Transverse colon (tissue), 4 donors: ENCODE measurements at places on chromosomes 5 and 9.
A peak's percentile ranks its signal among the peaks of the same experiment; 100 is the strongest.

GRCh38 chr5:171581781-171582180 is 162.3 kb downstream of the FGF18 start:
- H3K4me1 ChIP-seq = no peaks in the 10 kb centered on the region
- no peaks in the 10 kb centered on the region for H3K36me3 ChIP-seq
- no peak overlapping the region for H3K27ac ChIP-seq
- no peak overlapping the region for H3K4me3 ChIP-seq
- DNase-seq = no peak
- H3K27me3 ChIP-seq = no peaks in the 10 kb centered on the region

- no peaks in the 10 kb centered on the region for H3K27me3 ChIP-seq
- H3K4me3 ChIP-seq = no peak overlapping the region
- H3K4me1 ChIP-seq = no peaks in the 10 kb centered on the region
- DNase-seq = no peak
These were observed 287.9 kb downstream of the AGTPBP1 start for GRCh38 chr9:85453850-85454249.

- H3K27me3 ChIP-seq = no peaks in the 10 kb centered on the region
- no peak for DNase-seq
- no peak overlapping the region for H3K27ac ChIP-seq
- H3K4me1 ChIP-seq = no peaks in the 10 kb centered on the region
- H3K36me3 ChIP-seq = no peaks in the 10 kb centered on the region
These were observed 128.0 kb upstream of the KLF9 start for GRCh38 chr9:70542311-70542931.

DNA sequence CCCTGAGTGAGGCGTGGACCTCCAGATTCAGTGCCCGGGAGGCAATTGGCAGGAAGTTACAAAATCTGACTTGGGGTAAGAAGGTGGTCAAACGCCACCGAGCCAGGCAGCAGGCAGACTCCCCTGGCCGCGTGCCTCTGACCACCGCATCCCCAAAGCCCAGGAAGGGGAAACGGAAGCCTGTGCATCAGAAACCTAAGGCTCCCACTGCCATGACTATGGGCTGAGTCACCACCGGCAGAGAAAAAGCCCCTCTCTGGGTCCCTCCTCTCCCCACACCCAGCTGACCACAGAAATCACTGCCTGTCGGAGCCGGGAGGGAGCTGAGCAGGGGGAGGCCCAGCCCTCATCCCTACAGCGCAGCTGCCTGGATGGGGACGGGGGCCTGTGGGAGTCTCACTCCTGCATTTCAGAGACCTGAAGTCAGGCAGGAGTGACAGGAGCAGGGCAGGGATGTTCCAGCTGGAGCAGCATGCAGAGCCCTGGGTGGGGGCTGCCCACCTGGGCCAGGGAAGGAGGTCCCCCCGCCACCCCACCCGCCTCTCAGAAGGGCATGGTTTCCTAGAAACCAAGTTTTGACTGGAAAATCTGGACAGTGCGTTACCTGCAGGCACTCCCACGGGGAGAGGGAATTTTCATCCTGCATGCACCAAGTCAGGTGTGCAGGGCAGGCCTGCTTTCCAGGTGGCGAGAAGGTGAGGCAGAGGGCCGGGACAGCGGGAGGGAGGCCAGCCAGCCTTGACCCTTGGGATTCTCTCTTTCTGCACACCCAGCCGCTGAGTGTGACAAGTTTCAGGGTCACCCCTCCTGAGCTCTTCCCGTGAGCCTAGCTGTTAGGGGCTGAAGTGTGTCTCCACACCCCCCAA is 68.2 kb downstream of the LRSAM1 start:
- H3K27me3 ChIP-seq = no peaks in the 10 kb centered on the region
- no peaks in the 10 kb centered on the region for H3K36me3 ChIP-seq
- peak overlapping the region; percentile 17 for H3K27ac ChIP-seq
- H3K4me3 ChIP-seq = no peak overlapping the region

- no peaks in the 10 kb centered on the region for H3K36me3 ChIP-seq
- H3K4me1 ChIP-seq = no peaks in the 10 kb centered on the region
These were observed 277.5 kb upstream of the MVB12B start for GRCh38 chr9:126049088-126049487.

DNA sequence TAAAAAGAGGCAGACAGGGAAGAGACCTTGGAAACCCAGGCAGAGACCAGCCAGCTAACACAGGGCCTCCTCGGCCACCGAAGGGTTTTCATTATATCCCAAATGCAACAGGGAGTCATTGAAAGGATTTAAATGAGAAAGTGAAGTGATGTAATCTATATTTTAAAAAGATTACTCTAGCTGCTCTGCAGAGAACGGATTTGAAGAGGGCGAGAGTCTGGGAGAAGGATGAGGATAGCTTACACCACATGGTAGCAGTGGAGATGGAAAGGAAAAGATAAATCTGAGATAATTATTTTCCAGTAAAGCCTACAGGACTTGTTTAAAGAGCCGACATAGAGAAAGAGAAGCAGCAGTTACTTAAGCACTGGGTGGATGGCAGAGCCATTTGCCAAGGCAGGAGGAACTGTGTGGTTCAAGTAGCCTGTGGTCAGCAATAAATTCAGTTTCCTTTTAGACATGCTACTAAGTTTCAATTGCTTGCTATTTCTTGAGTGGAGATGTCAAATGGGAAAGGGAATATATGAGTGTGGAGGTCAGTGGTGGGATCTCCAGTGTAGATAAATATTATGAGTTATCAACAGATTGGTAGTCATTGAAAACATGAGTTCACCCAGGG is 9.3 kb downstream of the FBN2 start:
- H3K27me3 ChIP-seq = peaks cover 3% of the 10 kb centered on the region
- H3K4me3 ChIP-seq = no peak overlapping the region
- H3K36me3 ChIP-seq = no peaks in the 10 kb centered on the region
- H3K27ac ChIP-seq = no peak overlapping the region
- no peaks in the 10 kb centered on the region for H3K4me1 ChIP-seq
